ENCODE measurements at places on chromosomes 3 and 15.

DNA sequence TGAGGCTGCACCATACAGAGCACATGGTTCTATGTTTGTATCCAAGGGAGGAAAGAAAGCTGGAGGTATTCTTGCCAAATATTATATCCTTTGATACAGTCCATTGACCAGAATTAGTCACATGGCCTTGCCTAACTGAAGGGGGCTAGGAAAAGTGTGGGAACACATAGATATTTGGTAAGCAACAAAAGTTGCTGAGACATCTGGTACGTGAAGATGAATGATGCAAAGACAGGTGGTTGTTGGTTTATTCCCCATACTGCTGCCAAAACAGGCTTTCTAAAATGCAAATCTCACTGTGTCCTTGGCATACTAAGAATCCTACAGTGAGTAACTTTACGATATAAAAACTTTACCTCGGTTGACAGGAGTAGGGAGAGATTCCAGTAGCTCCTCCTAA lies 162.2 kb downstream of the VGLL3 start:
- DNase-seq = no peak

DNA sequence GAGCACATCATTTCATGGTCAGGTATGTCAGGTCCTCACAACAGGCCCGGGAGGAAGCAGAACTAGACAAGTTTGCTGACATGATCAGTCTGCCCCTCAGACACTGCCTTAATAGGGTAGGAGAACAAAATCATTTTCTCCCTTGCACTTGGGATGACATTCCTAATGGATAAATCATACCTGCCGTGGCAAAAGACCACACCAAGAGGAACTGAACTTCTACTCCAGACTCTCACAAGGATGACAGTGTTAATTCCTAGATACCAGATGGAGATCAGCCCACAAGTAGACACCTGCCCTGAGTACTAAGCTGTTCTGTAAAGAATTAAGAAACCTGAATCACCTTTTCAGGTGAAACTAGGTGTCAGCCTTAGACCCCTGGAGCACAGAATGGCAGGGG lies 19.5 kb downstream of the SIAH2 start:
- peak; percentile 42 for DNase-seq

DNA sequence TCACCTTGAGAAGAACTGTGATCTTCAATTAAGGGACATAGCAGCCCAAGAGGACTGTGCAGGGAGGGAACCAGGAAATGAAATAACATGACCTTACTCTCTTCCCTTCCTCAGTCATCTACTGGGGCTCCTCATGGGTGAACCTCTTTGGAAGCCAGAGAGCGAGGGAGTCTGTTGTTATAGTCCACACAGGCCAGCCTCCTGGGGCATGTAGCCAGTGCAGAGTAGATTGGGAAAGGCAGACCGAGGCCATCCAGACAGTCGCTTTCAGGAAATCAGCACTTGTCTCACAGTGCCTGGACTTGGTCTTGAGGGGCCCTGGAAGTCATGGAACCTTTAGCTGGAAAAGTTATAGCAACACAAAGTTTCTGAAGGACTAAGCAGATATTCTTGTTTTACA lies 6.1 kb downstream of the CRTAP start:
- DNase-seq = no peak

DNA sequence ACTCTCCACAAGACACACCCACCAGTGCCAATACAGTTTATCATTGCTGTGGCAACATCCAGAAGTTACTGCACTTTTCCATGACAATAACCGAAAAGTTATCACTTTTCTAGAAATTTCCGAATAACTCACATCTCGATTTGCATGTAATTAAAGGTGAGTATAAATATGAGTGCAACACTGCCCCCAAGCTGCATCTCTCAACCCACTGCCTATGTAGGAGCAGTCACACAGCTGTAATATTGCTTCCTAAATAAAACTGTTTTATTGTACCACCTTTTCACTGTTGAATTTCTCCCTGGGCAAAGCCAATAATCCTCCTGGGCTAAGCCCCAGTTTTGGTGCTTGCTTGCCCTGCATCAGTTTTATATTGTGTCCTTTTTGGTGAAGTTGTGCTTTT lies 601.0 kb upstream of the EPHA6 start:
- no peak for DNase-seq

DNA sequence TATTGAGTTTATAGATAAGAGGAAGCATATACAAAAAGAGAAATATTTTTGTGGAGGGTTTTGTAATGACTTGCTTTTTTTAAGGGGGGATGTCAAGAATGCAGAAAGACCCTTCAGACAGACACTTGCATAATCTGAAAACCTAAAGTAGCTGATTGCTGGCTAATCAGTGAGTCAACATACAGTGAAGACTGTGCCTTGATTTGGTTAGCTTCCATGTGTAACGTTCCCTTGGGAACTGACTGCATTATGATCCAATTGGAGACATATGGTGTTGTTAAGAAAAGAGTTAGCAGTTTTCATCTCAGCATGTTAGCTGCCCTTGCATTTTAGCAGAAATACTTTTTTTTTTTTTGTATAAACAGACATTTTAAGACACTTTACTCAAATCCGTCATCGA lies 483.2 kb downstream of the RBMS3 start:
- DNase-seq = no peak

DNA sequence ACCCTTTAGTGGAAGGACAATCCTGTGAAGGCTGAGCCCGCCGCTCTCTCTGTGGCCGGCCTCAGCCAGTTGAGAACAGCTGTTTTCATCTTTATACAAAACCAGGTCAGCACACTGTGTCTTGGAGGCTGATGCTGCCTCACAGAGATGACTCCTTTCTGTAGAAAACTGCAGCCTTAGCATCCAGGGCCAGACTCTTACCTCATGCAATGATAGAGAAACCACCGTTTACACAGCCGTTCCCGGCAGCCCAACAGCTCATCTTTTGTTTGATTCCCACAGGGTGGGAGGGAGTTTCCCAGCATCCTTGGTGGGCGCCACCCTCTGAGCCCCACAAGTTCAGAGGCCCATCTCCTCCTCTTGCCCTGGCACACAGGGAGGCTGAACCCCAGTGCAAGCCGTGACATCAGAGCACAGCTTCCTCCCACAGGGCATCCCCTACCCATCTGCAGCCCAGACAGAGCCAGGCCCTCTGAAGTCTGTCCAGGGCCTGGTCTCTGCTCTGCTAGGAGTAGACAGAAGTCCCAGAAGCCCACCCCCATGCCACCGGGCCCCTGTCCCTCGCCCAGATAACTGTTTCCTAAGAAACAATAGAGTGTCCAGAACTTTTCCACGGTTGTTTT lies 105.0 kb downstream of the LRRK1 start:
- no peak for DNase-seq

All from A172 (cell line).